ENCODE measurements at places on chromosomes 16 and 17.

DNA sequence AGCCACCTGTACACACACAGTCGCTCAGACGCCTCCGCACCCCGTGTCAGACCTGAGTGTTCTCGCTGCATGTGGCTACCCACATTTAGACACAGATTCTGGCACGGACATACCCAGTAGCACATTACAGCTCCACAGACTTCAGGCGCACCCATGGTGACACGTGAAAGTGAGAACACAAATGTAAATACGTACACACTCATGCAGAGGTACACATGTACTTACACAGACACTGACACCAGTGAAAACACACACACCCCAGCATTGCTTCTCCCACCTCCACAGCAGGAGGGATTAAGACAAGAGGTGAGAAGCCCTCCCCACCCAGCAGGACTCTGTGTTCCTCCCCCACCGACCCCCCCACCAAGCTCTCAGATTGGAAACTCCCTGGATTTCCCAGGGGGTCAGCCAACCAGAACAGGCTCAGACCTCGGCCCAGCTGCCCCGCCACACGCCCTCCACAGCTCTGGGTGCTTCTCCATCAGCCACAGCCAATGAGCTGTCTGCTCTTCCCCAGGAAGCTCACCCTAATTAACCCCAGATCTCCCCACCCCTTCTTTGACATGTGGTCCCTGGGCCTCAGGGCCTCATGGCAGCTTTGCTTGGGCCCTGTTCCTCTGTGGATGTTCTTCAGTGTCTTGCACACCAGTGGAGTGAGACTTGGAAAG is 5.3 kb upstream of the FOXN1 start:
- DNase-seq = peak; percentile 88

DNA sequence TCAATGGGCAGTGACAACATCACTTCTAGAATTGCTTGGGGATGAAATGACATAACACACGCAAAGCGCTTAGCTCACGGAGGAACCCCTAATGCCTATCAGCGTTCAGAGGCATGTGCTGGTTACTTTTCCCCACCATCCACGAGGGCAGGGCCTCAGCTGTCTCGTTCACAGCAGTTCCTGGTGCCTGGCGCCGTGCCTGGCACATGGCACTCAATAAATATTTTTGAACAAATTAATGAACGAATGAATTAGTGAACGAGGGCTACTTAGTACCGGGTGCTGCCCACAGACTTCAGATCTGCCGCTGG is 14.1 kb upstream of the CIBAR2 start:
- DNase-seq = peak; percentile 51

DNA sequence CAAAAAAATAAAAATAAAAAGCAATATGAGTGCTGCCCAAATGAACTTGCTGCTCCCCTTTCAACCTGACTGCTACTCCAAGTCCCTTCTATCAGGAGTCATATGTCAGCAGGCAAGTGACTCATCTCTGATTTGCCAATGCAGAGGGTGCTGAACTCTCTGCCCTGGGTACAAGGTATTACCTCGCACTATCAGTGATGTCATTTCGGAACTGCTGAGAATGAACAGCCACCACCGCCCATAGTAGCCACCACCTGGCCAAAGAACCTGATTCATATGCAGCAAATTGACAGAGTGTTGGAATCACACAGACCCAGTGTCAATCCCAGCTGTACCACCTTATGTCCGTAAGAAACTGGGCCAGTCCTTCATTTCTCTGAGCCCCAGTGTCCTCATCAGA is 31.2 kb downstream of the LYRM9 start:
- DNase-seq = no peak

GRCh38 chr16:85611444-85612190 is 1.5 kb upstream of the GSE1 start:
- DNase-seq = peak; percentile 89

DNA sequence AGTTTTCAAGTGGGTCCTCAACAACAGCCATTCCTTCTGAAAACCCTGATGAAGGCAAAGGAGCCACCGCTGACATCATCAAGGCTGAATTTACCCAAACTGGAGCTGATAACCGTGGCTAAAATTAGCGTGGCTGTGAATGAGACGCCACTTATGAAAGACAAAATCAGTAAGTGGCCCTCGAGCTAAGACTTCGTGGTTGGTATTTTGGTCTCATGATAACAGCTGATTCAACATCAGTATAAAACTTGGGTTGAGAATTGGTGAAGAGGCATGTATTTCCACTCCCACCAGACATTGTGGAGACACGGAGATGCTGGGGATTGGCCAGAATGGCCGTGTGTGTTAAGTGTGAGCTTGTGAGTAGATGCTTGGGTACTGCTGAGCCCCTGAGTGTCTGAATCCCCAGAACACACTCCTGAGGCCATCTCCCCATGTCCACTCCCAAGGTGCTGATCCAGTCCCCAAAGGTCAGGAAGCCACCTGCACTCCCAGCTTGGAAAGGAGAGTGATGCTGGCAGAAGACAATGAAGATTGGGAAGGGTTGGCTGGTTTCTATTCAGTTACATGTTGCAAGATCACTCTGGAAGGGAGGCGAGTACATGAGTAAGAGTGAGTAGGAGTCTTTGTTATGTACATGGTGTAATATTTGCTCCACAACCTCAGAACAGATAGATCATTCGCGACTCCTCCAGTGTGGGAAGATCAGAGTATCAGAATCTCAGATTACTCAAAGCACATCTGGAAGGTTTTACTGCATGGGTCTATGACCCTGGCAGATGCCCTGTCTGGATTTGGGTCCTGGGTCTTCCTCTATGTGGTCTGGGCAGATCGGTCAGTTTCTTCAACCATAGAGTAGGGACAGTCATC is 207.7 kb downstream of the HS3ST3A1 start:
- no peak for DNase-seq

All from NCI-H69 (cell line).